Fibroblast of villous mesenchyme (primary cell): ENCODE measurements at places on chromosomes 2 and 18. TPM values are rescaled to one million over a fixed set of nuclear protein-coding genes. Genes with fewer than 3 reads are reported as not detected.

DNA sequence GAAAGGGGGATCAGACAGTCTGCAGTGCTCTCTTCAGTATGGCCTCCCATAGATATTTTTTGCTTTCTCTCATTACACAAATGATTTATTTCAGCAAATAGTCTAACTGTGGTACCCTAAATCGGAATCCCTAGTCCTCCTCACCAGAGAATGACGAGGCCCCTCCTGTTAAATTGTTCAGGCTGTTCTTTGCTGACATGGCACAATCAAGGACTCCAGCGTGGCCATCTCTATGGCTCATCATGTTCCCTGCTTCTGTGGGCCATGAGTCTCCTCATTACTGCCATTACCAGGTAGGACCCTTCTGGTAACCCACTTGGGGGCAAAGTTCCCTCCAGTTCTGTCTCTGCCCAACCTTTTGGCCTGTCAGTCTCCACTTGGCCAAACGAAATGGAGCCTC is 62.2 kb downstream of the NAB1 start:
- no peak for DNase-seq

GRCh38 chr2:123371535-123371934 is 653.6 kb upstream of the CNTNAP5 start:
- no peak for DNase-seq

CPO gene
- not detected in 2 replicates for total RNA-seq

- no peak for DNase-seq
Measured at GRCh38 chr2:30204281-30204680, 27.1 kb upstream of the LBH start.

DNA sequence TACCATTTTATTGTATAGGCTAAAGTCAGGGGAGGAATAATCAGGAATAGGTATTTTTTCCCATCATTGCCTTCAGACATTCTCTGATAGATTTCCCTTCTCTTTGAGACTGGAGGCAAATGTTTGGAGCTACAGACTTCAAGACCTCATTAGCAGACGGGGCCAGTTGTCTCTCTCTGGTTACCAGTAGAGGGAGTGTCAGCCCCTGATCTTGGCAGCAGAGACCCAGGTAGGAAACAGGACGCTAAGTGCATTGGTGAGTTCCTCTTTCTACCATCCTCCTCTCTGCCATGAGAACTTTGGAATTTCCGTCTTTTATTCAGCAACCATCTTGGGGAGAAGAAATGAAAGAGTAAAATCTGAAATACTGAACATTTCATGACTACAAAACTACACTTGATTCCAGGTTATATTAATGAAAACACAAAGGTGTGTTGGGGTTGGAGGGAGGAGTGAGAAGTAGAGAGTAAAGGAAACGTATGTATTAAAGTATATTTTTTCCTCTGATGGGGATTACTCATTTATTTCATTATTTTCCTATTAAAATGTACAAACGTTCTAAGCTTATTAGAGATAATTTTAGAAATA is 186.2 kb upstream of the GCFC2 start:
- no peak for DNase-seq

ASB18 gene
- not detected in 2 replicates for total RNA-seq

SALL3 gene
- not detected in 2 replicates for total RNA-seq

DNMT3A gene
- total RNA-seq: 11.7 and 14.2 TPM in 2 replicates

SRD5A2 gene
- total RNA-seq: under 0.01 TPM in 1 of 2 replicates, not detected in the other

GRCh38 chr18:49931179-49931578 is 117.8 kb upstream of the ACAA2 start:
- DNase-seq: no peak

- peak; percentile 16 for DNase-seq
Measured at GRCh38 chr18:13136056-13136903, 82.3 kb upstream of the LDLRAD4 start.

DNA sequence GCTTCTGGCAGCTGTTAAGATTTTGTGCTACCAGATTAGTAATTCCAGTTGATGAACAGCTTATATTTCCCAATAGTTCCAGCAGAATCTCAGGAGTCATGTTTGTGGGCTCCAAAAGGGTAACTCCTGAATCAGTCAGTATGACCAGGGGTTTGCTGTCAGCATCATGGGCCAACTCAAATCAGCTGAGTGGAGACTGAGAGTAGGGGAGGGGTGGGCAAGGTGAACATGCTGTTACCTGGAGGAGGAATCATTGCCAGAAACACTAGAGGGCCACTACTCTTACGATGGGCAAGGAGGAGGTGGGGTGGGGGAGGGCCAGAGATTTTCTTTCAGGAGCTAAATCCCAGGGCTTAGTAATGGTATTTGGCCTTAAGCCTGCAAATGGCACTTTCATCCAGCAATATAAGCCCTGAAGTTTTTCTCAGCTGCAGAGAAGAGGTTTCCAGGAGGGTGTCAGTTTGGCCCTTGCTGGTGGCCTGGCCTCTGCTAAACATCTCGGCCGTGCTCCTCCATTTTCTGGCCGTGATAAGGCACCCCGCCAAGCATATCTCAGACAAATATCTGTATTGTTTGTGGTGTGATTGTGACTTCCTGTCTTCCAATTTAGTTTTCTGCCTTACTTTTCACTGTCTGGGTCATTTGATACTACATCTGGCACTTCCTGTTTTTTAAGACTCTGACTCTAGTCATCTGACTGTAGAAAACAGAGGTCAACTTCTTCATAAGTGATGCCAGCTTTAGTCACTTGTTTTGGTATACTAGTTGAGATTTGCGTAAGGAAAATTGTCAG is 120.5 kb upstream of the CXCR4 start:
- peak; percentile 79 for DNase-seq

SERPINB5 gene
- total RNA-seq: not detected in 2 replicates

ZNF521 gene
- total RNA-seq: 4.7 and 11.3 TPM in 2 replicates

GAREM1 gene
- 0.86 and 0.97 TPM in 2 replicates for total RNA-seq

DNA sequence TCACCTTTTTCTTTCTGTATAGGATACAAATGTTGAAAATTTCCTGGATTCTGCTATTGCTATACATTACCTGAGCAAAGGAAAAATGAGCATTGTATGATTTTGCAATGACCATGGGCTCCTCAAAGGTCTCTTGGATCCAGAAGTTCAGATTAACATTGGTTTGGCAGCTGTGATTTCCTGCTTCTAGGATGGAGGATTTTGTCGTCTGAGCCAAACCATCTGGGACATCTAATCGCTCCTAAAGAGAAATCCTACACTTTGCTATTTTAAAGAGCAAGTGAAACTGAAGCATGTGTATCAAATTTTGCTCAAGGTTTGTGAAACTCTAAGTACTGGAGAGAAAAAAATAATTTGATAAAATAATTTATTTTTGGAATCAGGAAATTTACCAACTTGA is 115.1 kb upstream of the ST6GAL2 start:
- peak; percentile 30 for DNase-seq

DNA sequence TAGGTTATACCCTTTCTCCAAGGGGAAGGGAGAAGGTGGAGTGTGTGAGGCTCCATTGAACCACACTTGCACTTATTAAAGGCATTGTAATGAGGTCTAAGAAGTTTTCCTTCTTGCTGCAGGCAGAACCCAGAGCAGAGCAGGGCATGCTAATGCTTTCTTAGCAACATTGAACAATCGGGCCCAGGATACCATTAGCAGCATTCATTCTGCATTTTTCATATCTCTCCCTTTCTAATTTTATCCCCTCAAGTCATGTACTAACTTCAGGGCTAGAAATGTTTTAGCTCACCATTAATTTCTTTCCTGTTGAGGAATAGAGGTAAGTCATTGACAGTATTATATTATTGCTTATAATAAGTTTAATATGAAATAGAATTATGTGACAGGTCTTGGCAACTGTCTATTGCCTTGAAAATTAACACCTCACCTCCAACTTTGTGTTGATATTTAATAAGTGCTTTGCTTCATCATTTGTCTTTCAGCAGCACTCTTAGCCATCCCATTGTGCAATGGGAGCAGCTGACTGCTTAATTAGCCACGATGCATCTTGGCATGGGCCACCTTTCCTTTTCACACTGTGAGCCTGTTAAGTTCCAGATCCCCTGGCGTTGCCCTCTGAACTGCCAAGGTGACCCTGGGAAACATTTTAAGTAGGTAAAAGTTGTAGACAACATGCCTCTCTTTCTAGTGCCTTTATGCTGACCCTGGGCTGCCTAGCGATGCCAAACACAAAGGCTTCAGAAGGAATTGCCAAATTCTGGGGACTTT is 300.8 kb upstream of the MEX3C start:
- DNase-seq: no peak

DNA sequence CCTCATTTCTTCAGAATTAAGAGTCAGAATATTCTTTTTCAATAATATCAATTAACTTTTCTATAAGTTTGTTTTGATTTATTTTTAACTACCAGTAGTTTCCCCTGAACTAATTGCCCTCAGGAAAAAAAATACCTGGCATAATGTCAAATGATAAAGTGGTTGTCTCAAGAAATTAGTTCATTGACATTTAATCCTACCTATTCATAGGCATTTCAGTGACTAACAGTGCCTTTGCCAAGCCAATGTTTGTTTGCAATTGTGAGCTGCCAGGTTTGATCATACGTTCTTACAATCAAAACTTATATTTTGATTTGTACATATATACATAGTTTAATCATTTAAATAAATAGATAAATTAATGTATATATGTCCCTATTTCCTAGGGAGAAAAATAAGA is 267.3 kb upstream of the MC4R start:
- no peak for DNase-seq

SNED1 gene
- total RNA-seq: 5.5 and 6.5 TPM in 2 replicates

ZNF638 gene
- 117 and 139 TPM in 2 replicates for total RNA-seq

HEATR5B gene
- total RNA-seq: 23.8 and 27.6 TPM in 2 replicates

GRCh38 chr18:49608366-49609255 is 46.8 kb downstream of the LIPG start:
- DNase-seq: no peak

ALLC gene
- total RNA-seq: under 0.01 TPM in 1 of 2 replicates, not detected in the other

GRCh38 chr2:195333869-195334268 is 323.2 kb upstream of the SLC39A10 start:
- no peak for DNase-seq

MYL12A gene
- 861 and 1,222 TPM in 2 replicates for total RNA-seq

DNA sequence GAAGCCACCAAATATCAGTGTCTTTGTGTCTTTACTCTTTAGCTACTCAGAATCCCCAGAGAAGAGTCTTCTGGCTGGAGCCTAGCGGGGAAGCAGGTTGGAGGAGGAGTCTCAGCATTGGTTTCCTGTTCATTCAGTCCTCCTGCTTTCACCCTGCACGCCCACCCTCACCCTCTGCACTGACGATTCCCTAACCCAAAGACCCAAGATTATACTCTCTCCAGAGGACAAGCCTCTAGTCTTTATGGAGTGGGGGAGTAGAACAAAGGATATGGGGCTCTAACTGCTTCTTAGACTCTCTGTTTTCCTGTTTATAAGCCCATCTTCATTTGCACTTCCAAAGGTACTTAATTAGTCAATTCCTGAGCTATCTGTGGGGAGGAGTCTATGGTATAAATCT is 338.8 kb downstream of the AGPS start:
- DNase-seq: no peak

RAB17 gene
- total RNA-seq: 0.43 and 0.64 TPM in 2 replicates

DNA sequence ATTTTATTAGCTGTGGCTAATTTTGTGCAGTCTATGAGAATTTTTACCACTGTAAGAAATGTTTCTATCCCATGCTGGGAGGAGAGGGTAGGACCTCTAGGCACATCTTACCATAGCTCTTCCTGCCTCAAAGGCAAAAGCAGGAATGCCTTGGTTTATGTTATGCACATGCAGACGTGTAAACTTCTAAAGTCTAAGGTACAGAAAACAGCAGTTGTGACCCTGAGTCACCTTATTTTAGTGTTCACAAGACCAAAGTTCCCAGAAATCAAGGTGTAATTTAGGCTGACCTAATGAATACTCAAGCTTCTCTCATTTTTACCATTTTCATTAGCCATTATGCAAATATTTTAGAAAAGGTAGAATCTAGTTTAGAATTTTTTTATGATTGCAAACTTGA is 15.4 kb upstream of the WIPF1 start:
- no peak for DNase-seq

GRCh38 chr2:150125708-150126107 is 361.8 kb downstream of the RND3 start:
- peak; percentile 51 for DNase-seq

GRCh38 chr2:110149330-110150220 is 34.0 kb upstream of the MALL start:
- peak; percentile 88 for DNase-seq

GRCh38 chr2:217250013-217250524 is 390.2 kb upstream of the TNP1 start:
- DNase-seq: peak; percentile 68

- peak; percentile 4 for DNase-seq
Measured at GRCh38 chr2:38446418-38446817, 69.3 kb upstream of the ATL2 start.

- no peak for DNase-seq
Measured at GRCh38 chr2:137715731-137716191, 248.5 kb upstream of the HNMT start.

GRCh38 chr2:82811946-82812345 is 1647.1 kb downstream of the SUCLG1 start:
- DNase-seq: no peak

RGPD3 gene
- 0.32 and 0.43 TPM in 2 replicates for total RNA-seq

FOXD4L1 gene
- under 0.01 TPM in 1 of 2 replicates, not detected in the other for total RNA-seq

- DNase-seq: peak; percentile 31
Measured at GRCh38 chr2:68203587-68203986, 45.9 kb downstream of the PNO1 start.

DNA sequence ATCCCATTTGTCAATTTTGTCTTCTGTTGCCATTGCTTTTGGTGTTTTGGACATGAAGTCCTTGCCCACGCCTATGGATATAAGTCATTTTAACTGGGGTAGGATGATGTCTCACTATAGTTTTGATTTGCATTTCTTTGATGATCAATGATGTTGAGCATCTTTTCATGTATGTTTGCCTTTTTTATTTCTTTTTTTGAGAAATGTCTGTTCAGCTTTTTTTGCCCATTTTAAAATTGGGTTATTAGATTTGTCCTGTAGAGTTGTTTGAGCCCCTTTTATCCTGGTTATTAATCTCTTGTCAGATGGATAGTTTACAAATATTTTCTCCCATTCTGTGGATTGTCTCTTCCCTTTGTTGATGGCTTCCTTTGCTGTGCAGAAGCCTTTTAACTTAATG is 75.3 kb downstream of the COMMD1 start:
- DNase-seq: no peak

DNA sequence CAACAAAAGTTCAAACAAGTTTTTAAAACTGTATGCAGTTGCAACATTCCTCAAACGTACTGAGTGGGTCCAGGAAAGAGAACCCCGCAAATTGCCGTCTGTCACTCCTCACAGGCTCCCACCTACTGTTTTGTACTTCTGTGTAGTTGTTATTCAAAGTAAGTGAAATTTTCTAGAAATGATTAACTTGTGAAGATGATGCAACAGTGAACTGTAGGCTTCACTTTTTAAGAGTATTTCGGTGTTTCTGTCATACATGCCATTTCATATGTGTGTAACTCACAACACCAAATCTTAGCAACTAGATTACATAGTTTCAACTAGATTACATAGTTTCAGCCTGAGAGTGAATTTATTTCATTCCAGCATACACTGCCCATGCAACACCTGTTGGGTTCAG is 226.0 kb upstream of the TANK start:
- DNase-seq: peak; percentile 70

GRCh38 chr2:182302174-182302573 is 124.7 kb downstream of the PDE1A start:
- peak; percentile 78 for DNase-seq

DNA sequence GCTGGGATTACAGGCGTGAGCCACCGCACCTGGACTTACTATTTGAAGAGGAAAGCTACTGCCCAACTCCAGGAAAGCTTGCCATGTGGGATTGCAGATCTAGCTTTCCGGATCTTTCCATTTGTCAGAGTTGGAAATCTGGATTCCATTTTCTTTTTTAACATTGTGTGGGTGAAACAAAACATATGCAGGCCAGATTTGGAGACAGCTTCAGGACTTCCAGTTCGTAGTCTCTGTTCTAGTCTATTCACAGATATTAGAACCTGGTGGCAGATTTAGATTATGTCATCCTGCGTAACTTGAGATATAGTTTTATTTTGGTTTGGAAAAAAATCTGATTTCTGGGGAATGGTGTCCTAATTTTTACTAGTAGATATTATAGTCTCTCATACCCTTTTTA is 70.5 kb downstream of the ZNF236 start:
- DNase-seq: no peak
